CD4-positive, alpha-beta T cell treated with Interferon alpha-2 for 1 hour (primary cell): ENCODE measurements at places on chromosomes 5 and 9.

DNA sequence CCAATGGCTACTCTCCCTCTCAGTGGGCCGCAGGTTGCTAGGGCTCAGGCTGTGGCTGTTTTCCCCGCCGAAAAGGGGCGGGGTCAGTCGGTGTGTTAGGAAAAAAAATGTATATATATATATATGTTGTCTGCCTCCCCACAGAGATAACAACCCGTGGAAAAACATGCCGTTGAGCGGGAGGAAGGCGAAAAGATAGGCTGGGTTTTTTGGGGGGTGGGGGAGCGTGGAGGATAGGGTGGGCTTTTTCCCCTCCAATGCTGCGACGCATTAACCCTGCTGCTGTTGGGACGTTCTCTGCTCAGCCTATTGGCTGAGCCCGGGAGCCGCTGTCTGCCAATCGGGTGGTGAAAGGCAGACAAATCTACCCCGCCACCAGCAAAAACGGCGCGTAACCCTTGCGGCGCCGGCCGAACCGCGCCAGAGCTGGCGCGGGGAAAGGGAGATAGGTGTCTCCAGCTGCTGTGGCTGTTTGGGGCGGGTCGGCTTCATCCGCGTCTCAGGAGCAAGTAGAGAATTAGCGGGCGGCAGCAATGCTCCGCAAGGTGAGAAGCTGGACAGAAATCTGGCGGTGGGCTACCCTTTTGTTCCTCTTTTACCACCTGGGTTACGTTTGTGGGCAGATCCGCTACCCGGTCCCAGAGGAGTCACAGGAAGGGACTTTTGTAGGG is at the start of gene PCDHGC4:
PCDHGC4 (plus strand) TSS at position 390 of the 671 bp plus-strand sequence; CDS start at position 534, 144 bp downstream.
- no peak for DNase-seq

- no peak for DNase-seq
Observed at GRCh38 chr5:112549127-112549526, 130.1 kb upstream of the EPB41L4A start.

DNA sequence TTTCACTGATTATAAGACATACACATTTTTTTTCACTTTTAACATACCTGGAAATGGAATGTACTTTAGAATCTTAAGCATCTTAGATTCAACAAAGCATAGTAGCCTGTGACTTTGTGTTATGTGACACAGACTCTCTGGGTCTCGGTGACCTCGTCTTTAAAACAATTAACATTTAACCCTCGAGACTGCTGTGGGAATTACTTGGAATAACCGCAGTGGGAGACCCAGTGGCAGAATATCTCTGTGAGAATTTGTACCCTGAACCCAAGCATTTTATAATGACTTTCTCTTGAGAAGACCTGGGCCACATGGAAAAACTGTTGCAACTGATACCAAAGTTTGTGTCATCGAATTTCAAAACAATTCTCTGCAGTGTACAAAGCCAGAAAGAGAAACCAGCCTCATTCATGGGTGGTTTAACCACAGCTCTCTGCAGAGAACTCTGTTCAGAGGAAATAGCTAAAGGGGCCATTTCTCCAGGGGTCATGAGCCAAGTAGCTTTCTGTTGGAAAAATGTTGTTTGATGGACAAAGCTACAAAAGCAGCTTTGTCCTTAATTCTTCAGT is 10.0 kb upstream of the RETREG1 start:
- DNase-seq, result peak; percentile 47

DNA sequence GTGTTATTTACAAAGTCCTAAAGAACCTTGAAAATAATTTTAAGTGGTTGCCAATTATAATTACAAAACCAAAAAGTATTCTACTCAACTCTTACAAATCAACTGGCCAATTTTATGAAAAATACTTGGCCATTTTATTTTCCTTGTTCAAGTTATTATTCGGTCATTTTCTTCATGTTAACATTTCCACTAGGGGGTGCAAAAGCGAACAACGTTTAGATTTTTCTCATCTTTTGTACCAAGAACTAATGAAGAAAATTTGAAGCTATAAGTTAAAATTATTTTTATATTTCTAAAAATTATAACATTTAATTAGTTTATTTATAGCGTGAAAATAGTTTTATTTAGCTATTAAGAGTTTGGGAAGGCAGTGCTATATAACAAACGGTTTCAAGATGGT is 1453.3 kb downstream of the MAT2B start:
- no peak for DNase-seq

- no peak for DNase-seq
Observed at GRCh38 chr5:137737349-137738131, 1.7 kb upstream of the KLHL3 start.

DNA sequence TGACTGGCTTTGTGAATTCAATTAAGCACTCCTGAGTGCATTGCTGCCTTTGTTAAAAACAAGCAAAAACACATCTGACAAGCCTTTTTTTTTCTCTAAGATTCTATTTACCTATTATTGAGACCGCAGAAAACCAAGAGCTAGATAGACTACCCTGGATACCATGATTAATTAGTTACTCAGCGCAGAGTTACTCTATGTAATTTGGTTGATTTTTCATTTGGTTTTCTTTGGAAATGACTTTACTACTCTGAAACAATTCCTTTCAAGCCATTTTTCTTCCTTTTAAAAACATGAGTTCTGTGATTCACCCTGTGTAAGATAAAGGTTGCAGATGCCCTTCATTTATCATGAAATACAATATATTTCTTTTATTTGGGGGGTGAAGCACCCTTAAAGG is 421.6 kb upstream of the PIK3R1 start:
- no peak for DNase-seq

GRCh38 chr9:120587328-120587727 is 7.4 kb upstream of the CDK5RAP2 start:
- no peak for DNase-seq

DNA sequence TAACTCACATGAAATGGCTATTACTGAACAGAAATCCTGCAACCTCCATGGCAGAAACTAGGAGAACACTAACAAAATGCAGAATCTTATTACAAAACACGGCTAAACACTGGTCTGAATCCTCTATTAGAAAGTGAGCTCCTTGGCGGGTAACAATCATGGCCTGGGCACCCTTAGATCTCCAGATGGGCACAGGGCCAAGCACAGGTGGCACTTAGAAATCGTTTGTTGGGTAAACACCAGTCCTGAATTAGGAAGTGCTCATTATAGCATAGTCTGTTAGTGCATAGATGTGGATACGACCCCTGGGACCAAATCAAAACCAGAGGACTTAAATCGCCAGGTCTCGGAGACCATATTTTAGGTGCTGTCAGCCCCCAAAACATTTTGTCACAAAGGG is 14.4 kb downstream of the VDAC1 start:
- DNase-seq, result no peak

DNA sequence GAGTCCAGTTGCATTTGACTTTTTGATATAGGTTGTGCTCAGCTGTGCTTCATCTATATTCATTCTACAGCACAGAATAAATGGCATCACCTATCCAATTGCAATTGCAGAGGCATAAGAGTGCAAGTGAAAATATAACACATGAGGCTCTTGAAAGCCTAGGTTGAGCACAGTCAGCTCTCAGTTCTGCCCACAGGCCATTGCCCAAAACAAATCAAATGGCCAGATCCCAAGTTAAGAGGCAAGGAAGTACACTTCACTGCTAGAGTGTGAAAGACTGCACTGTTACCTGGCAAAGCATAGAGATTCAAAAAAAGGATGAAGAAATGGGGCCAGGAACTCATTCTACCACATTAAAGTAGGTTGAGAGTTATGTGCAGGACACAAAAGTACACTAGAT is 305.5 kb upstream of the SEMA6A start:
- no peak for DNase-seq

GRCh38 chr9:121472446-121472845 is 27.2 kb downstream of the GGTA1 start:
- no peak for DNase-seq

GRCh38 chr9:98848450-98849149 is 41.1 kb downstream of the GALNT12 start:
- peak; percentile 69 for DNase-seq

DNA sequence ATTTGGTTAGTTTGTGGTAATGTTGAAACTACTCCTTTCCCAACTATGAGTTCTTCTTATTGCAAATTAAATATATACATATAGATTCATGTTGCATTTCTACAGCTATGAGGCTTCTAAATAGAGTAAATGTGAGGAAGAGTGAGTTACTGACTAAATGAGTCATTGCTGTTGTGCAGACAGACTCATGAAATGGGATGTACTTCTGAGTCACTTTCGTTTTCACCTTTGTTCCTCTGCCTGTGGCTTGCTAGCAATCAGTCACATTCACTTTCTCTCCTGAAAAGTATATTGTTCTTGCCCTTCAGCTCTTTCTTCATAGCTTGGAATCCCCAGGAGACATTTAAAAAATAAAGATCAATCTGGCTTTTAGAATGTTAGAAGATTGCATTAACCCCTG is 295.5 kb upstream of the SMC2 start:
- peak; percentile 16 for DNase-seq

- DNase-seq, result no peak
Observed at GRCh38 chr9:131518553-131518952, 12.5 kb downstream of the UCK1 start.

DNA sequence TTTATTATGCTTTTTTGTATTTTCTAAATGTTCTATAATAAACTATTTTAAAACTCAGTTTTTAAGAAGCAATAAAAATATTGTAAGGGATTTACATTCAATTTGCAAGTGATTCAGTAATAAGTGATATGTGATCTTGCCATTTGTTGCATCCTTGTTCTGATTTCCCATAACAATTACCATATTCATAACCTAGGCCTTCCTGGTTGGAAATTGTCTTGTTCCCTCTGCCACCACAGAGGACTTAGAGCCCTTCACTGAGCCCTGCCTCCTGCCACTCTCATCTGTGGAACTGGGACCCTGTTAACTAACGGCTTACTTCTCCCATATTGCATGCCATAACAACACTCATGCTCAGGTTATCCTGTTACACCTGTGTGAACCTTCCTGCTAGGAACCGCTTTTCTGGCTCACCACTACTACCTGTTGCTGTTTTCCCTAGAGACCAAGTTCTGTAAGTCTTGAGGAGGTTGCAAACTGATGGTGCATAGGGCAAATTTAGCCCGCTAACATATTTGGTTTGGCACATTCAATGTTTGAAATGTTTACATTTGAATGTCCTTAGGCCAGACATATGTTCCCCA is 32.9 kb upstream of the DTWD2 start:
- DNase-seq, result no peak

DNA sequence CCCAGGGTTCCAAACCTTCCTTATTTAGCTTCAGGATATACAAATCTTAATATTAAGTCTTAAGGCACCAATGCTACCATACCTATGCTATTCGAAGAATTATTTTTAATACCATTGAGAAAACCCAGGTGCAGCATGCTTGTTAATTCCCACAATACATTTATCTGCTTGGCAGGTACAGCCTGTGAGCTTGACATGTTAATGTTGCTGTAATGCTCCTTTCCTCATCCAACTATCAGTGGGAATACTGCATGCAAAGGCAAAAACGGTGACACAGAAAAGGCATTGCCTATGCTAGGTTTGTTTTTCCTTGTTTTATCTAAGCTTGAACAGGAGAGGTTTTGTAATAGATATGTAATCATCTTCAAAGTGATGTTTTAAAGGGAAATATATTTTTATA is 135.7 kb upstream of the COX7C start:
- no peak for DNase-seq

DNA sequence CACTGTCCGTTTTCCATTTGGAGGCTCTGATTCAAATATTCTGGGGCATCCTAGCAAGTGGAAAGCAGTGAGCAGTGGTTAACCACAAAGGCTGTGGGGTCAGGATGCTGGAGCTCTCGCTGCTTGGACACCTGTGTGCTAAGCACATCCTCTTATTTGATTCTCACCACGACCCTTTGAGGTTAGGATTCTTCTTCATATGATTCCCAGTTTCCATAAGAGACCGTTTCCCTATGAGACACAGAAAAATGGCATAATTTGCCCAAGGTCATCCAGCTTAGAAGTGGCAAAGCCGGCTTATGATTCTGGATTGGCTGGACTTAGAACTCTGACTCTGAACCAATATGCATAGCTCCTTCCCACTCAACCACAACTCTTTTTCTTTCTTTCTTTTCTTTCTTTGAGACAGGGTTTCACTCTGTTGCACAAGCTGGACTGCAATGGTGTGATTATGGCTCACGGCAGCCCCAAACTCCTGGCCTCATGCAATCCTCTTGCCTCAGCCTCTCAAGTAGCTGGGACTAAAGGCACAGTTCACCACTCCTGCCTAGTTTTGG is 207.7 kb downstream of the TTLL11 start:
- DNase-seq, result no peak

GRCh38 chr5:35443803-35444595 is 173.7 kb upstream of the SPEF2 start:
- no peak for DNase-seq

DNA sequence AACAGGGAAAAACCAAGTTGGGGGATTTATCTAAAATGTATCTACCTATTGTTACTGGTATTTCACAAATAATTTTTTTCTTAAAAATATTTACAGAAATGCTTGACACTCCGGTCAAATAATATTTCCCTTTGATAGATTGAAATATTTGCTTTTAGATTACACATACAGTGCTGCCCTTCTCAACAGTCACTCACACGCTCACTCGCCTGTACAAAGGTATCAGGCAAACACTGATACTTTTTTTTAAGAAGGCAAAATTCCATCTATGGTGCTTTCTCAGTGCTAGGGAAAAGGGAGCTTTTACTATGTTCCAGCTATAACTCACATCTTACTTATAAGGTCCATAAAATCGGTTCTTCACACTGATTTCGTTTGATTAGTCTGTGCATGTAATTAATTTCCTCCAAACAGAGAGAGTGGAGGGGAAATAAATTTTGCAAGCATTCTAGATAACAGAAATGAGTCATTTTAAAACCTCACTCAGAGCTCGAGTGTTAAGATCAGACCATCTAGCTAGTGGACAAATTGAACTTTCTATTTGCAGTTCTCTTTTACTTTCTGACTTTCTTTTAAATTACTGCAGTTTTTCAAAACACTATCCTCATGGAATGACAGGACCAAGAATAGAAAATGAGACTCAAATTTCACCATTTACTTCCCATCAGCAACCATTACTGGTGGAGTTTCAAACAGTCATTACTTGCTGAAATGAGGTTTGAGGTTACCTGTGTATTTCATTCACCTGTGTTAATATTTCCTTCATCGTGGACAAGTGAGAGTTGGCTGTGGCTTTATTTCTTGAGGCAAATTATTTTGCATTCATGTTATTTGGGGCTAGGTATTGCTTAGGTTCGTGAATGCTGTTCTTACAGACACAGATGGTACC is 273.2 kb downstream of the RAB3C start:
- no peak for DNase-seq

GRCh38 chr9:22142671-22143070 is 133.6 kb upstream of the CDKN2B start:
- no peak for DNase-seq

GRCh38 chr5:43415935-43416802 is 4.0 kb upstream of the CCL28 start:
- DNase-seq, result no peak

DNA sequence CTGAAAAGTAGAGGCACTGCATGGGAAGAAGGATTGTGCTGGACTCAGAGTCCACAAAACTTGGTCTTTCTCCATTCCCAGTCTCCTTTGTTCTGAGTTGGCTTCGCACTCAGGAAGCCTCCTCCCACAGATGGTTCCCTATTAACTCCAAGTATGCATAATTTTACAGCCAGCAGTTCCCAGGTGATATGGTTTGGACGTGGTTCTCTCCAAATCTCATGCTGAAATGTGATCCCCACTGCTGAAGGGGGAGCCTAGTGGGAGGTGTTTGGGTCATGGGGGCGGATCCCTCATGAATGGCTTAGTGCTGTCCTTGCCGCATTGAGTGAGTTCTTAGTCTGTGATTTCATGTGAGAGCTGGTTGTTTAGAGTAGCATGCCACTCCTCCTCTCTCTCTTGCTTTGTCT is 86.6 kb downstream of the FEM1C start:
- DNase-seq, result no peak
